ENCODE measurements at places on chromosomes 7 and 10.

GRCh38 chr7:39987641-39988347, 37.7 kb downstream of the CDK13 start:
- DNase-seq, result peak; percentile 19

DNA sequence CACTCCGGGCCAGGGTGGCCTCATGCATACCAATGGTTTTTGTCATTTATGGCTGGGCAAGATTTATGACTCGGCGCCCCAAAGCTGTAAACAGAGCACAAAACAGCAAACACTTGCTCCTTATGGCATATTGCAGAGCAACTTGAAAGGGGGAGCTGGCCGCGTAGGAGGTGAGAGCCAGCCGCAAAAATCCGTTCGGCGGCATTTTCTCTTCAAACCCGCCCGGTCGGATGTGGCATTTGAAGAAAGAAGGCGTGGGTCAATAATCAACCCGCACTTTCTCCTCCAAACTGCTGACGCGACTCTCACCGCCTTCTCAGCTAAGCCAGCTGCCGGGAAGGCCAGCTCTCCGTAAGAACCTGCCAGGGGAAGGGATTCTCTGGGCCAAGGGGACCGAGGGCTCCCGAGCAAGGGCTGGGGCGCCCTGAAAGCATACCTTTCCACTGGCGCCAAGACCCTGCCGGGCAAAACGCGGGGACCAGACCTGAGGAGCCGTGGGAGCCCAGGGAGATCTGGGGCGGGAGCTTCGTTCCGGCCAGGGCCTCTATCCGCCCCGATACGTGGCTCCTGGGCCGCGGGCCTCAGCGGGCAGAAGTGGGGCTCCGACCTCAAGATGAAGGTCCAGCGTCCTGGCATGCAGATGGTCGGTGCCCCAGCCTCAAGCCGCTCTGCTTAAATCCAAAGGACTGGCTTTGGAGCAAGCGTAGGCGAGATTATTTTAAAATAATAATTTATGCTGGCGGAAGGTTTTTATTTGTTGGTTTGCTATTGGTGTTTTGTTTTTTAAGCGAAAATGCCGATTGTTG, 12.9 kb upstream of the HOXA2 start:
- DNase-seq, result no peak

DNA sequence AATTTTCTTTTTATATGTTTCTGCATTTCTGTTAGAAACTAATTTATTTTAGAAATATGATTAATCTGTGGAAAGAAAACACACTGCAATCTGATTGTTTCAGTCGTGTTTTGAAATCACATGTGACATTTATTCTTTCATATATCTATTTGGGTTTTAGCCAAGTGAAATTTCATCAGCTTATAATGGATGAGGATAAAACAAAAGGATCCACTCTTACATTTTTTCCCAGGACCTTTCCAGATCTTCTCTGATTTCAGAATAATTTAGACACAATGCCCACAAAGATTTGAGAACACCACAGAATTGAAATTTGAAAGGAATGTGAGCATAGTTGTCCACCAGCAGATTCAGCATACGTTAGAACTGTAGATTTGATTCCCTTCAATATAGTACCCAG, 29.1 kb downstream of the CBLL1 start:
- no peak for DNase-seq

- no peak for DNase-seq
Measured at GRCh38 chr10:12872577-12872976, 128.9 kb downstream of the CCDC3 start.

DNA sequence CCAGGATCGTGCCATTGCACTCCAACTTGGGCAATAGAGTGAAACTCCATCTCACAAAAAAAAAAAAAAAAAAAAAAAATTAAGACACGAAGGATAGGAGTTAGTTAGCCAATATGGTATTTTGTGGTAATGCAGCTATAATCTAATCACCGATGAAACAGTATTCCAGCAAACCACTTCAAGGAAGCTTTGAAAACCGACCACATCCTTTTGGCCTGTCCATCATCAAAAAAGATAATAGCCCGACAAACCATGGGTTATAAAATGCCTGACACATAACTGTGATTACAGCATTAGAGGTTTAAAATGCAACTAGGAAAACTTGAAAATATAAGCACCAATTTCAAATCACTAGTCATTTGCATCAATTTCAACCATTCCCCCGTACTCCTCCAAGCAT, 728.6 kb upstream of the C7orf33 start:
- DNase-seq, result no peak

Measured in caudate nucleus (tissue), 63 donors.